Forelimb muscle (tissue), 1 donor: ENCODE measurements at places on chromosomes 5 and 9.

- no peak for DNase-seq
These were observed 24.4 kb downstream of the FAM163B start for GRCh38 chr9:133584559-133585476.

GRCh38 chr5:173228639-173229381, 6.2 kb downstream of the NKX2-5 start:
- no peak for DNase-seq

- DNase-seq = no peak
These were observed 478.6 kb upstream of the WWC1 start for GRCh38 chr5:167812871-167813270.

DNA sequence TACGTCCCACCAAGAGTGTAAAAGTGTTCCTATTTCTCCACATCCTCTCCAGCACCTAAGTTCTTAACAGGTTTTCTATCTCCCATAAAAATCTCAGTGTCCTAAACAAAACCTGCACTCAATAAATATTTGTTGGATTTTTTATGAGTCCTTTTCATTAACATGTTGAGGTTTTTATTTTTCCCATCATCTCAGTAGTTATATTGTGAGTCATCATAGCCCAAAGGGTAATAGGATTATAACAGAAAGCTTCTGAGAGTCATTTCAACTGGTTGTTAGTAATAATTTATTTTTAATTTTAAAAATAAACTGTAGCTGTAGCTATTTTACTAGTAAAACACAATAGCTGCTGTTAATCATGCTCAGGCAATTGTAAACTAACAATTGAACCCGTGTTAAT, 331.6 kb upstream of the SLC30A5 start:
- DNase-seq = no peak

GRCh38 chr9:100220936-100221335, 121.9 kb downstream of the INVS start:
- DNase-seq = no peak

GRCh38 chr5:32047056-32047455, 127.1 kb downstream of the GOLPH3 start:
- no peak for DNase-seq

DNA sequence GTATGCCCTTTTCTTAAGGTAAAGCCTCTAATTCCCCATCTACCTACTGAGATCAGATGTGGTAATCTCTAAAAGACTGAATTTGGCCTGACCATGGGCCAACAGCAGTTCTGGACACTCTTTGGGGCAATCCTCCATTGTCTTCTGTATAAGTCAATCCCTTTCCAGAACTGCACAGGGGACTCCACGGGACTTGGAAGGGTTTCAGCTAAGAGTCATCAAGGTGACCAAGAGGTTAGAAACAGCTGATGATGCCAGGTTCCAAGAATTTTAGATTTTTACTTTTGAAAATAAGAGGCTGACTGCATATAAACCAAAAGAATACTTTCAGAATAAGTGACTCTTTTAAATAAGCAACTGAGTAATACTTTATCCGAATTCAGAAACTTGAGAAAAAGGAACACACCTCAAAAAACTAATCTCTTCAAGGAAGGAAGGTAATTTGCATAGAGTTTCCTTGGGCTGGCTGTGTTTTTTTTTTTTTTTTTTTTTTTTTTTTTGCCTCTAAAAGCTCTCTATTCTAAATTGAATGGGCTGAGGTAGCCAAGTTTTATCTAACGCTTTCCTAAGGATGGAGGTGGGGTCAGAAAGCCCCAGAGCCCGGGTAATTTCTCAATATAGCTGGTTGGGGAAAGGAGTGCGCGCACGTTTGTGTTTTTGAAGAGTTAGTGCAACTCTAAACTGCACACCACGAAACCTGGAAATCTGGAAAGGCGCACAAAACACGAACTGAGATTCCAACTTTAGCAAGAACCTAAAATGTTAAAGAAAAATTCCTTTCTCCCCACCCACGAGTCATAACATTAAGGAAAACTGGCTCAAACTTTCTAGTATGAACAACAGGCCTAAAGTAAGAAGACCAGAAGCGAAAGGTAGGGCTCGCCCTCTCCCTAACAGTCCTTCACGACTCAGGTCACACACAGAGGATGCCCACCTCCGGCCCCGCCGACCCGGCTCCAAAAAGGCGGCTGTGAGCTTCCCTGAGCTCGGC, 1.3 kb downstream of the VCP start:
- no peak for DNase-seq

DNA sequence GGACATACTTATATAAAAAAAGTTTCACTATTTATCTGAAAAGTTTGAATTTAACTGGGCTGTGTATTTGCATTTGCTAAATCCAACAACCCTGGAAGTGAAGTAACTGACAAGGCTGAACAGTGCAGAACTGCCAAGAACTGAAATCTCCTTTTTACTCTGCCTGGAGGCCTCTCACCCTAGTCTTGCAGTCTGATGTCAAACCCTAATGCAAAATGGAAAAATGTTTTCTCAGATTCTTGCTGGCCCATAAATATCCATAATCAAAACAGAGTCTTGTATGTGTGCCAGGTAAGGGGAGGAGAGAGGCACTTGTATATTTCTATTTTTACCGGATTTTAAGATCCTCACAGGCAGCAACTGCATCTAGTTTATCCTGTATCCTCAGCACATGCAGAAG, 432.7 kb upstream of the KLF4 start:
- no peak for DNase-seq

- DNase-seq = no peak
These were observed 8.2 kb upstream of the PHF2 start for GRCh38 chr9:93568169-93568568.

DNA sequence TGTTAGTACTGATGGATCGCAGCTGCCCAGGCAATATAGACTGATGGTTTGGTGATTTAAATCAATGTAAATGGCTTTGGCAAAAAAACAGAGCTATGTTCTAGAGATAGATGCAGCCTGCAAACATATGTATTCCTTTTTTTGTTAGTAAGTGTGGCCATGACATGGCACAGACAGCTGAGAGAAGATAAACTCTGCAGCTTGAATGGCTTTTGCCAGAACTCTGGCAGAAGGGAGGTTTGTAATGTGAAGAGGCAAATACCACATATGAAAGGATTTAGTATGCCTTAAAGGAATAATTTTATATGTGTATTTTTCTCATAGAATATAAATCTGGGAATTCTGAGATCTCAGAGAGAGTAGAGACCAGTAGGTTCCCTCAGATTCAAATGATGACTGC, 340.2 kb upstream of the DMAC1 start:
- DNase-seq = no peak

- DNase-seq = no peak
These were observed 371.2 kb upstream of the RORB start for GRCh38 chr9:74125941-74126340.

- DNase-seq = no peak
These were observed 165.2 kb downstream of the TMEM38B start for GRCh38 chr9:105859428-105860091.

DNA sequence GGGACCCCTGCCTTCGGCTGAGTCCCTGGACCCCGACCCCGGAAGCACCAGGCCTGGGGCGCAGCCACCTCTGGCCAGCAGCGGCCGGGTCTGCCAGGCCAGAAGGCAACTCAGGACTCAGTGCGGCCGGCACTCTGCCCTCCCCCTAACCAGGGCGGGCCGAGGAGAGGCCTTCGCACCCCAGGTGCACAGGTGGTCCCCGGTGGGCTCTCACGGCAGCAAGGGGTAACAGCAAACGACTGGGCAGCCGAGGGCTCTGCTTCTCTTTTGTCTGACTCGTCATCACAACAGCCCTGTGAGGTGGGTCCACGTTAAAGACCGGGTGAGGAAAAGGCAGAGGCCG, 20.7 kb upstream of the NOTCH1 start:
- DNase-seq = no peak

- DNase-seq = no peak
These were observed 64.7 kb upstream of the RICTOR start for GRCh38 chr5:39138892-39139291.

GRCh38 chr9:120869726-120870125, 7.3 kb downstream of the PHF19 start:
- no peak for DNase-seq

DNA sequence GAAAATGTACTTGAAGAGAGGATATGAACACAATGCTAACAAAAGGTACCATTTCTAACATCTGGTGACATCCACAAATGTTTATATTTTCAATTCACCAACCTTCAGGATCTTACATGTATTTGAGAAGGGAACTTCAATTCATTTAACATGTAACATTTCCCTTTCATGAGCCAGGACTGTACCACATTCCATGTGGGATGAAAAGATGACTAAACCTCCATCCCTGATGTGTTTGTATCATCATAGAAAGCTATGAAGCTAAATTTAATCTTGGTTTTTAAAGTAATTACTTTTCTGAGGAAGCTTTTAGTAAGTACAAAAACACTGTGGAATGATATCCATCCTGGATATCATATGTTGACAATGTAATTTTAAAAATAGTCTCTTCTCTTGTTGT, 78.2 kb upstream of the GNA14 start:
- DNase-seq = no peak

DNA sequence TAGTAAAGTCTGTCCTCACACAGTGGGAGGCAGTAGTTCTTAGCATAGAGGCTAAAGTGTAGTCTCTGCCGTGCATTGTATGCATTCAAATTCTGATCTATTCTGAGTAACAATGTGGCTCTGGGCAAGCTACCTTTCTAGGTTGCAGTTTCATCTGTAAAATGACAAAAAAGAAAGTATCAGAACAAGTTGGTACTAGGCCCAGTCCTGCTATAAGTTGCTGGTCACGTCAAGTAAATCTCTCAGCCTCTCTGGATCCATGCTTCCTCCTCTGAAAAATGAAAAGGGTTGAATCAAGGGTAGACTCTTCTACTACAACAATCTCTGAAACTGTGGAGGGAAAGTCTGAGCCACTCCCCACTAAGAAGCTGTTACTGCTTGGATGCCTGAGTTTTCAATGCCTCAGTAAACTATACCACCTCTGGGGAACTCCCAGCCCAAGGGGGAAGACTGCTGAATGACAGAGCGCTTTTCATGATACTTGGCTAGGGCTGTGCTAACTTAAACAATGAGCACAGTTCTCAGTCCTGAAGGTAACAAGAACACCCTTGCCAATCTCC, 34.5 kb upstream of the SPARC start:
- DNase-seq = no peak

DNA sequence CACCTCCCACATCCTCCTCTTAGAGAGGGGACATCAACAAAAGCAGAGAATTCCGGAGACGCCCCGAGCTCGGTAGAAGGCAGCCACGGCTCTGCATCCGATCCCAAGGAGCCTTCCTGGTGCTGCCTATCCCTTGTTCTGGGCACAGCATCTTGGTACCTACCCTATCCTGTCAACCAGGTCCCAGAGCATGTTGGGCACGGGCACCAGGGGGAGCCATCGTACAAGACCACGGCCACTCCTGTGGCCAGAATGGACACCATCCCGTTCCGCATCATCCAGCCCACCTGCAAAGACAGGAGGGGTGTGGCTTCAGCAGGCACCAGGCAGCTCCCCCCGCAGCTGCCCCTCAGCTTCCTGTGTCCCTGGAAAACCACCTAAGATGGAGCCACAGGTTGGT, 62.7 kb upstream of the ZNF354A start:
- no peak for DNase-seq

- DNase-seq = no peak
These were observed 12.9 kb downstream of the HAND1 start for GRCh38 chr5:154465169-154465568.

DNA sequence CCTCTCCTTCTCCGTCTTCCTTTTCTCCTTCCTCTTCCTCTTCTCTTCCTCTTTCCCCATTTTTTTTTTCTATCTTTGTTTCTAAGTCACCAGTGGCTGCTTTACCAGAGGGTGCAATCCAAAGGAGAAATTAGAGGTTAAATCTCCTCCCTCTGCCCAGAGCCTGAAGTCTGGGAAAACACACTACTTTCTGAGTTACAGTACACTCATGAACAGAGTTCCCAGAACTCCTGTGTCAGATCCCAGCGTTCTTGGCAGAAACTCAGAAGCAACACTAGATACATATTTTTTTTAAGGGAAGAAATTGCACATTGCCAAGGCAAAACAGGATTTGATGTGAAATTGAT, 189.0 kb downstream of the SNCAIP start:
- no peak for DNase-seq
